ENCODE measurements at places on chromosomes 4 and X.

- no peak for DNase-seq
These were observed 42.9 kb downstream of the DCTD start for GRCh38 chr4:182874304-182874751.

GRCh38 chr4:41324861-41325260 lies 68.1 kb downstream of the UCHL1 start:
- no peak for DNase-seq

GRCh38 chr4:118955515-118955914 lies 66.9 kb downstream of the SYNPO2 start:
- DNase-seq = no peak

DNA sequence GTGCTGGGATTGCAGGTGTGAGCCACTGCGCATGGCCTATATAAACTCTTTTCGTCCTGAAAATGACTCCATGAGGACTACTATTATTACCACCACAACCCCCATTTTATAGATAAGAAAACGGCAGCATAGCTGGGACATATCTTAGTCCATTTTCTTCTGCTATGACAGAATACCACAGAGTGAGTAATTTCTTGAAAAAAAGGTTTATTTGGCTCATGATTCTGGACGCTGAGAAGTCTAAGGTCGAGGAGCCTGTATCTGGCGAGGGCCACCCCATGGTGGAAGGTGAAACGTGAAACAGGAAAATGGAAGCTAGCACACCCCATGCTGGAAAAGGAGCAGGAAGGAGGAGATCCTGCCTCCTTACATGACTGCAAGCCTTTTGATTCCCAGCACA lies 68.9 kb downstream of the SMIM20 start:
- no peak for DNase-seq

DNA sequence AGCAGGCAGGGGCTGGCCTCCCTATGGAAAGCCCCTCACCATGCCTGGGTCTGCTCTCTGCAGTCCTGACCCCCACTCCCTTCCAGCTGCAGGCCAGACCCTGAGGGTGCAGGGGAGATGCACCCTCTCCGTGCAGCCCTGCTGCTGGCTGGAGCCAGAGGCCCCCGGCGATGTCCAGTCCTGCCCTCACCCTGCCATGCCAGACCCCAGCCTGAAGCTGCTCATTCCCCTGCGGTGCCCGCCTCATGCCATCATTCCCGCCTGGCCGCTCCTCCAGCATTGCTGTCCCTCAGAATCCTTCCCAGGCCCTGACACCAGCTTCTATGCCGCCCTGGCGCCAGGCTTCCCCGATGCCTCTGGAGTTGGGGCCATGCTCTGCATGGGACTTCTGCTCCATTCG lies 72.4 kb downstream of the SORCS2 start:
- DNase-seq = no peak

- DNase-seq = peak; percentile 73
These were observed 34.6 kb upstream of the TBC1D9 start for GRCh38 chr4:140790765-140791164.

GRCh38 chr4:36351082-36351666 lies 69.8 kb downstream of the DTHD1 start:
- peak; percentile 72 for DNase-seq

DNA sequence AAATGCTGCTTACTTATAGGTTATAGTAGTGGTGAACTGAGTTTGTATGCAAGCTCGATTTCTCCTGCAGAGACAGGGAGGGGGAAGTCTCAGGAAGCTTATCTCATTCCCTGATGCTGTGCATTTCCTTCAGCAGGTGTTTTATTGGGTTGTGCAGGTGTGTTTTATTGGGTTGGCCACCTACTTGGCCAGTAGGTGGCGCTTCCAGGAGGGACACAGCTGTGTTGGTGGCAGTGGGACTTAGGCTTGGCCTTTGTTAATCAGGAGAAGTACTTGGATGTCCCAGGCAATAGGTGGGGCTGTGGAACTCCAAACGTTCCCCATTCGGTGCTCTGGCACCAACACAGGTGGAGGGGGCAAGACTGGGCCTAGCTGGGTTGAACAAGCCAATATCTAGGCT lies 196.0 kb upstream of the DCAF8L1 start:
- peak; percentile 43 for DNase-seq

DNA sequence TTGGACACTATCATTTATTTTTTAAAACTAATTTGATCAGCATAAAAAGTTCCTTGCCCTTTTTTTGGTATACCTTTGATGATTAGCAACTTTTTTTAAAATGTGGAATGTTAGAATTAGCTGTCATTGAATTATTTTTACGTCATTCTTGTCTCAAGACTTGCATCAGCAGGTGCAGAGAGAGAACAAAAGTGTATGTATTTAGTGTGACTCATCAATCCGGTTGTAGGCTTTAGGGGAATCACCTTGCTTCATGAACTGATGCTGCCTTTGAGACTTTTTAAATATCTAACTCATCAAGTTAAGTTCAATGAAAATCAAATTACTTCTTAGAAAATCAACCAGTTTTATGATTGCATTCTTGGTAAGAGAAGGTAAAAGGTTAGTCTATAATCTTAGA lies 125.1 kb downstream of the ARX start:
- DNase-seq = peak; percentile 69

DNA sequence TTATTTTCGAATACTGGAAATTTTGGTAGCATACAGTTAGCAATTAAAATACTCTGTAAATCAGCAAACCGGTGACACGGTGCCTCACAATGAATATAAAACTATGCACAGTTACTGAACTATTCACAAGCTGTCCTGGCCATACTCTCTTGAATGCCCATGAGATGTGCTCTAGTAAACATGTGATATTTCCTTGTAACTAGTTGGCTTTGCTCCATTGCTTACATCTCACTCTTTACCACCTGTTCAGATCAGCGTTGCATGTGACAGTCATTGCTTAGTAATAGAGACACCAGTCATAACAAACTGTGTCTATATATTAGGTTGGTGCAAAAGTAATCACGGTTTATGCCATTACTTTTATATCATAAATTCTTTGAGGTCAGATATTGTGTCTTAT lies 897.9 kb upstream of the FTHL17 start:
- no peak for DNase-seq

Data from epithelial cell of esophagus (primary cell).